ENCODE measurements at places on chromosomes 16 and 17.

DNA sequence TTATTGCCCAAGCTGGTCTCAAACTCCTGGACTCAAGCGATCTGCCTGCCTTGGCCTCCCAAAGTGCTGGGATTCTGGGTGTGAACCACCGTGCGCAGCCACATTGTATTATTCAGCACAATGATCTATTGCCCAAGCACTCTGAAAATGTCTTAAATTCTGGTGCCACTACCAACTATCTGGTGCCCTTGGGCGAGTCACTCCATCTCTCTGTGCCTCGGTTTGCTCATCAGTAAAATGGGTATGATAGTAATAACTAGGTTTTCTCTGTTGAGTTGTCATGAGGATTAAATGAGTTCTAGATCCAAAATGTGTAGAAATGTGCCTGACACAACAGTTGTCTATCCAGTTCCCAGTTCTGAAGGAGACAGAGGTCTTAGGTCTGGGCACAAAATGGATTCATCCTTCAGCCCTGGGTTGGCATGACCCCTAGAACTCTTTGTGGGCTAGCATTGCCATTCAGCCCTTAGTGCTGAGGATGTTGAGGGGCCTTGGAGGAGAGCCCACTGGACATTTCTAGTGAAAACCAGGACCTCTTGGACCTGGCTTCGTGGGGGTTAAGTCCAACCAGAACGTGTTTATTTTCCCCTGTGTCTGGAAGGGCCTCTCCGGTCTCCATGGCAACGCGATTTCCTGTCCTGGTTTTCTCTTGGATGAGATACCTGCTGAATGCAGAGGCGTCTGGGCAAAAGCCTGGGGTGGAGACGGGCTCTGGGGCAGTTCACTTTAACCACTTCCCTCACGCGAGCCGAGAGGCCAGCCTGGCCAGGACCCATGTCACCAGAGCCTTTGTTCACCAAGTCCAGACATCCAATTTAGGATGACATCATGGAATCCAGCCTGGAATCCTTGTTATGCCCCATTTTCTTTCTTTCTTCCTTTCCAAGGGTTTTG lies 43.7 kb upstream of the TNRC6A start:
- DNase-seq = no peak

DNA sequence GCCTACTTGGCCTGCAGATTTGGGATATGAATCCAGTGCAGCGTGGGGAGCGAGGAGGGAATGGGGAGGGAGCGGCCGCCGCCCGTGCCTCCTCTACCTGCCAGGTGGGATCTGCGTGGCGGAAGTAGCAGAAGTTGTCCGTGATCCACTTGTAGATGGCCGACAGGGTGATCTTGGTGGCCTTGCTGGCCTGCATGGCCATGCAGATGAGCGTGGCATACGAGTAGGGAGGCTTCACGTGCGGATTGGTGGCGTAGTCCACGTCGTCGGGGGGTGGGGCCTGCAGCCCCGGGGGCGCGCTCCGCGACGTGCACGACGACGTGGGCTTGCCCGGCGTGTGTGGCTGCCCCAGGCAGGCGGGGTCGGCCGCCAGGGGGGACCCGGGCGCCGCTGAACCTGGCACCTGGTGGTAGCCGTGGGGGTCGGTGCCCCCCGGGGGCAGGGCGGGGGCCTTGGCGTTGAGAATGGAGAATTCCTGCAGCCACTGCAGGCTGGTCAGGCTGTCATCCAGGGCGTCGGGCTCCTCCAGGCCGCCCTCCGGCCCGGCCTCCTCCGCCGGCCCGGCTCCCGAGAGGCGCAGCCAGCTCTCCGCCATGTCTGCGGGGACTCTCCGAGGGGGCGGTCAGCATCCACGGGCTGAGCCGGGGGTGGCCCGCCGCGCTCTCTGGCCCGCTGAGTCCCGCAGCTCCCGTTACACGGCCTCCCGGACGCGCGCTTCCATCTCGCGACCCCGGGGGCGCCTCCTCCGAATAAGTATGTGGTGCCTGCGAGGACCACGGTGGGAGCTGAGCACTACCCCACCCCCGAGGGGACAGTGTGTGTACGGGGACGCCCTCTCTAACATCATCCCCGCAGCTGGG lies 1.0 kb downstream of the FOXJ1 start:
- no peak for DNase-seq

GRCh38 chr17:77072670-77073069 lies 68.1 kb upstream of the SEC14L1 start:
- no peak for DNase-seq

- no peak for DNase-seq
Observed at GRCh38 chr17:63116967-63117830, 151.2 kb downstream of the TANC2 start.

- no peak for DNase-seq
Observed at GRCh38 chr17:72654706-72655105, 437.8 kb downstream of the SLC39A11 start.

DNA sequence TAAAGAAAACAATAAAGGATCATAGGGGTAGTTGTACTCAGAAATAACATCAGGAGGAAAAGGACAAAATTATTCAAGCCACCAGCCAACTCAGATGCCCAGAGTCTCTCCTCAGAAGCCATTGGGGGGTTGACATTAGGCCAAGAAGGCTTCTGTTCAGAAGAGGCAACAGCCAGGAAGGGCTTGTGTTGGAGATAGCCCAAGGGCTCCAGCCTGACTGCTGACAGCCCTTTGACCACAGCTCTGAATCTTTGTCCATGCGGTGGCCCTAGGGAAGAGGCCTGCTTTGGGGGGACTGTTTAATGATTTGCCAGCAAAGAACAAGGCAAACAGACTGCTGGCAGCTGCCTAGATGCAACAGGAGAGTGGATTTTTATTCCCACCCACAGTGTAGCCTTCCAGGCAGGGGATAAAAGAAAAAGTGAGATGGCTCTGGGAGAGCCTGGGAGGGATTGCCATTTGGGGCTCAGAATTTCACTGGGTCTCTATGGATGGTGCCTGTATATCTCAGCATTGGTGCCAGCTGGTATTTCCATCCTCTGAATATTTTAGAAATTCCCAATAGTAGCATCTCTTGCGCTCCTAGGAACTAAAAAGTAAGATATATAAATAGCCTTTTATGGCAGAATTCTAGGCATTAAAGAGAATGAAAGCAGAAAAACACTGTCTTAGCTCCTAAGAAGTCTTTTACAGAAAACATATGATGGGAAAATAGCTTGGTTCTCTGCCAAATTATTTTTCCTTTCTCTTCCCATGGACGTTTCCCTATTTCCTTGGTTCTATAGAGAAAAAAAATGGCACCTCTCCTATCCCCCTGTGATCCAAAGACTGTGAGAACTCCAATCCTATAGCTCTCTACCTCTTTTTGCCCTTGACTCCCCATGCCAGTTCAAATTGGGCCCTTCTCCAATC lies 29.4 kb upstream of the SUPT4H1 start:
- DNase-seq = no peak

Measured in stimulated activated CD4-positive, alpha-beta T cell treated with anti-CD3 and anti-CD28 coated beads, TNF-alpha, amount 100 ng/mL, for 24 hours (primary cell).